ENCODE measurements at places on chromosomes 3 and 15.

GRCh38 chr15:29554531-29554930 lies 267.7 kb downstream of the TJP1 start:
- DNase-seq: no peak

DNA sequence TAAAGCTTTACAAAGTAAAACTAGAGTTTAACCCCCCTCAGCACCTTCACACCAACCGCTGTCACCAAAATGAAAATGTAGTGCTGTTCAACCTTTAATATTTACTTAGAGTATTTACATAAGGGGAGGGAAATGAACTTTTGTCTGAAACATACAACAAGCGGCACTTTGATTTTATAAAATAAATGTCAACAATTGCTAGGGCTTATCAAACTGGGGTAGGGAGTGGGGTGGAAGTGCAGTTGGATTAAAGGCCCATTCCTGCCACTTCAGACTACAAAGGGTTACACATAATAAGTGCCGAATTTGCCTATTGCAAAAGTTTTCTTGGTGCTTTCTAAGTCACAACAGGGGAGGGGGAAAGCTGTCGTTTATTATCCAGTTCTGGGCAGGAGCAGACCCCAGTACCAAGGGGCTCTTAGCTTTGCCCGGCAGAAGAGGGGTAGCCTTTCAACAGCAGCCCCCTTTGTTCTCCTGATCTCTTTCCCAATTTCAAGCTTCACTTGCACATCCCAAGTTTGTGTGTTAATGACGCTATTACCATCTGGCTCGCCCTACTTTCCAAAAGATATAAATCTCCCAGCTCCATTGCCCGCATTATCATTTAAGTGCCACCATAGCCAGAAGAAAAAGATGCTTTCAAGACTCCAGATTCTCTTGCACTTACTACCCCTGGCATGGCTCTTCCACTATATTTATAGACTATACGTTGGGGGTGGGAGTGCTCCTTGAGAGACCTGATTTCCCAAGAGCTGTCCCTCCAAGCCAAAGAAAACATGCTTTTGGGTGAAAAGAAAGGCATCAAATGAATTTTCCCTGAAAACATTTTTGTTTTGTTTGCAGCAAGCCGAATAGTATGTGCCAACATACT lies 17.0 kb downstream of the SOX2 start:
- no peak for DNase-seq

DNA sequence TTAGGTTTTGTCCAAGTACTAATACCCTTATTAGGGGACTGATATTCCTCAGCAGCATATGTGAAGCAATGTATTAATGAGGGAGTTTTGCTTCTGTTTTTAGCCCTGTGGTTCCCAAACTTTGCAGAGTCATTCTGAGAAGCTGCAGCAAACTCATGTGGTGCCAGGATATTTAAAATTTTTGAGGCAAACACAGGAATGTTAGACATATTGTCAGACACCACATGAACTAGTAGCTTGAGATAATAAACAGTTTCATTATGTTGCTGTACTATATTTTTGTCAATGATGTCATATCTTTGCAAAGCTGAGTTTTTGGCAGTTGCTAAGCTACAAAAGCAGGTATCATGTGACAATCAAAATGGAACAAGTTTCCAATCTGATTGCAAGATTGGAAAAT lies 36.6 kb downstream of the ATP6V1A start:
- DNase-seq: no peak

DNA sequence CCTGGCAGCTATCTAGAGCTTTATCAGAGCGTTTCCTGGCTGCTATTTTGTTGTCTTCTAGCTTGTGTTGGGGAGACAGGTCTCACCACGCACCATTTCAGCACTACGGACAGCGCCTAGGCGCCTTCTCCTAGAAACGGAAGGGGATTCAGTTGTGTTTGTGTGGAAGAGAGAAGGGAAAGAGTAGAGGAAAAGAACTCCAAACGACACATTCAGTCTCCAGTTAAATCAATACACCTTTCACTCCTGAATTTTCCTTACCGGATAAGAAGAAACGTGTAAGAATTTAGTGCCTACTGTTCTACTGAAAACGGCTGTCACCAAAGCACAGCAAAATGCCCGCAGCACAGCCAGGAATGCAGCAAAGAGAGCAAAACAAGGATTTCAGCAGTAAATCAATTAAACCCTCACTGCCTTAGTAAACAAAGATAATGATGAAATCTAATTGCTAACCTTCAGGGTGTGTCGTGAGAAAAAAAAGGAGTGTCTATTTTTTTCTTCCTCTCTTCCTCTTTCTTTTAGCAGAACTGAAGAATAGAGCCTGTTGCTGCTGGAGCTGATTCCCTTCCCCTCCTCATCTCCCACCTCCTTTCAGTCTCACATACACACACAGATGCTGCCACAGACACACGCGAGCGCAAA lies 412 bp upstream of the CTXN2 start:
- no peak for DNase-seq

GRCh38 chr15:29795610-29796009 lies 26.7 kb downstream of the TJP1 start:
- DNase-seq: no peak

- DNase-seq: no peak
Observed at GRCh38 chr15:89433686-89434085, 62.7 kb downstream of the RHCG start.

- no peak for DNase-seq
Observed at GRCh38 chr3:156985711-156986110, 159.6 kb downstream of the LEKR1 start.

GRCh38 chr3:69691860-69692259 lies 47.4 kb upstream of the MITF start:
- DNase-seq: no peak

- DNase-seq: no peak
Observed at GRCh38 chr15:85741021-85741421, 53.7 kb downstream of the KLHL25 start.

DNA sequence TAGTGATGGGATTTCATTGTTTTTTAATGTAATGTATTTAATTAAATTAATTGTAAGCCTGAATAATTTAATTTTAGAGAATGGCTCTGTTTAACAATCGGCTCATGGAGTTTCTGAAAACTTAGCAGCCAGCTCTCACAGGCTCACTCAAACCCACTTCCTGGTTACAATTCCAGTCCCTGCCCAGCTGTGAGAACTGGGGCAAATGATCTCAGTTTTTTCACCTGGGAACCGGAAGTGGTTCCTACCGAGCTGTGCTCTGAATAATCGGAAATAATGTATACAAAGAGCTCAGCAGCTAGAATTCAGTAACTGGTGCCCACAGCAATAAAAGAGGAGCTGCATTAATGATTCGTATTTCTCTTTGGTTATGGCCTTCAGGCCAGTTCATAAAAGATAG lies 244.3 kb upstream of the MCTP2 start:
- DNase-seq: no peak

- DNase-seq: no peak
Observed at GRCh38 chr3:134879990-134880389, 84.9 kb downstream of the EPHB1 start.

DNA sequence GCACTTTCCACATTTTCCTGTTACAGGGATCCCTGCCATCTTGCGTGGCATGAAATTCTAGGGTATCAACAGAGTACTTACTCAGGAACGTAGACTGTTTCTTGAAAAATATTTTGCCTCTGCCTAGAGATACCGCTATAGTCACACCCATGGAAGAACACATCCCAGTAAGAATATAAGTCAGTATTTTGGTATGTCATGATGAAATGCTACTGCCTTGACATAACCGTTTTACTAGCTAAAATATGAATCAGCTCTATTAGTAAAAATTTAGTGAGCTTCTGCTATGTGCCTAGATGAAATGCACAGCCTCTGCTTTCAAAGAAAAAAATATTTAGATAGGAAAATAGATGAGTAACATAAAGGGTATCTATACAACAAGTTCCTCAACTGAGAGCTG lies 276.4 kb downstream of the TBC1D5 start:
- no peak for DNase-seq

DNA sequence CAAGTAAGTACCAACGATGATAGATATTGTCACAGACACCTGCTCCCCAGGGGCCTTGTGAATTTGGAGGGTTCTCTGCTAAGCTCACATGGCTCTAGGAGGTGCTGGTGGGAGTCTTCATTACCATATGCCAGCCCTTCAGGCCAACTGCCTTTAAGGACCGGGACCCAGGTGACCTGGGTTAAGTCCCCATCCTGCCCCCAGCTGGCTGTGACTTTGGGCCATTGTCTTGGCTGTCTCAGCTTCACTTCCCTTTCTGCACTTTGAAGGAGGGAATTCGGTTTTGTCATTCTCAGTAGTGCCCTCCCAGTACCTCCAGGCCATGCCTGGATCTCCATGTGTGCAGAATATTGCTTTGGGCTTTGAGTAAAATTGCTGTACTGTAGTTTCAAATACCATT lies 72.8 kb upstream of the ACAD9 start:
- DNase-seq: no peak

- DNase-seq: no peak
Observed at GRCh38 chr15:45138814-45139765, 9.3 kb downstream of the DUOX1 start.

DNA sequence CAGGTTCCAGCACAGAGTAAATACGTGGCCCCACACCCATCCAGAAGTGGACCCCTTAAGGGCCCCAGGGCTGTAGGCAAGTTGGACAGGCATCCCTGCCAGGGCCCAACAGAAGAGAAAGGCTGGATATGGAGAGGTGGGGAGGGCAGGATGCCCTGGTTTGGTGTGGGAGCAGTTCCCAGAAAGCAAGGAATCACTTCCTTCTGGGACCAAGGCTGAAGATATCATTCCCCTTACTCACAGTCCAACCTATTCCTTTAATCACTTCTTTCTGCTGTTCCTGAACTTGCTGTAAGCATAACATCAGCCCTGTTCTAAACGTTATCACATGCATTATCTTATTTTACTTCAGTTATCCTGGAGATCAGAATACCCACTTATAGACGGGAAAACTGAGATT lies 6.1 kb upstream of the MESP2 start:
- DNase-seq: no peak

DNA sequence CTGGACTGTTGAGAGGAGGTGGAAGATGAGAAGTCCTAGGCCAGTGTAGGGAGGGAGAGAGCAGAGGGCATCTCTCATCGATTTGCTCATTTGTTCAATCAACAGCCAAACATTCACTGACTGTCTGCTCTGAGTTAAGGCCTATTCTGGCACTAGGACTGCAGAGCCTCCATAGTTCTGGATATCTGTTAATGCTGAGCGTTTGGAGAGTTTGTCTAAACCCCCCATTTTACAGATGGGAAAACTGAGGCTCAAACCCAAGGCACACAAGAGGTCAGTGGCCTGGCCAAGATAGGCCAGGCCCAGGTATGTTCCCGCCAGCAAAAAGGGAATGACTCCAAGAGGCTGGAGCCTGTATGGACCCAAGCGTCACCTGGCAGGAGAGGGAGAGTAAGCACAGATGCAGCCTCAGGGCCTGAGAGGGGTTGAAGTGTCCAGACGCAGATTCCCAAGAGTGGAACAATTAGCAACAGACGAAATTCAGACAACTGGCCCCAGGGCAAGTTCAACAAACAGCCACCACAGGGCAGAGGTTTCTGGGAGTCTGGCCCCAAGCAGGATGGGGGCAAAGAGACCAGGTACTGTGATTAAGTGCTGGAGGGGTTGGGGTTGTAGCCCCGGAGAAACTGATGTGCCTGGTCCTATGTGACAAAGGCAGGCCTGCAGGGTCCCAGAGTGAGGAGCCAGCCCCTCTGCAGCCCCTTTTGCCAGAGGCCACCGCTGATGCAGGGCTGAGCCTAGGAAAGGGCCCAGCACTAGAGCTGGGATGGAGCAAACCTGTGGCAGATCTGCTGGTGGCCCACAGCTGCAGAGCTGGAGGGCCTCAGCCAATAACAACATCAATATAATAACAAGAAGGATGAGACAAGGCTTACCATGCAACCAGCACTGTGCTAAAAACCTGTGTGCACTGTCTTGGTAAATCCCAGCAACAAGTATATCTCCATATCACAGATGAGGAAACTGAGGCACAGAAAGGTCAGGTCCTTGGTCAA lies 245.1 kb upstream of the TLE3 start:
- no peak for DNase-seq

DNA sequence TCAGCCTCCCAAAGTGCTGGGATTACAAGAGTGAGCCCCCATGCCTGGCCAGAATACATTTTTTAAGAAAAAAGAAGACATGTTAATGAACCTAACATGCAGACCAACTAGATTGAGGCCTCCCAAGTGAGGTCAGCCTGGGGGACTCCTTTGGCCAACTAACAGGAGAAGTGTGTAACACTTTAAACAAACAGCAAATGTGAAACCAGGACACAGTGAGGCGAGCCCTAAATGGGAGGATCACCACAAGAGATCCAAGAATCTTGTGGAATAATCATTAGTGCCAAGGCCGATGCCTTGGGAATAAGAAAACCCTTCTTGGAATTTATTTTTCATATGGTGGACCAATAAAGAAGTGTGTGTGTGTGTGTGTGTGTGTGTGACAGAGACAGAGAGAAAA lies 73.9 kb downstream of the ATP10A start:
- no peak for DNase-seq

DNA sequence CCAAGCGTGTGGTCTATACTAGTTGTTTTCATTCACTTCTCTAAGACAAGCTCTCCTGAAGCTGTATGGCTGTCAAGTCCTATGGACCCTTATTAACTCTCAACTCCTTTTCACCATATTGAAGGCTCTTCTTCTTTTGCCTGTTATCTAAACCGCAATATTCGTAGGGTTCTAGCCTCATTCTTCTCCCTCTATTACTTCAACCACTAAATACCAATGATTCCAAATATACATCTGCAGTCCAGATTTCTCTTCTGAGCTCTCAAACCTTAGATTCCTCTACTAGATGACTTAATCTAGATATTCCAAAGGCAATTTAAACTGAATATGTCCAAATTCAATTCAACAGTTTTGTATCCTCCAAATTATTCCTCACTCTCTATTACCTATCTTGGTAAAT lies 24.6 kb downstream of the AQR start:
- DNase-seq: no peak
